NCI-H2081 (cell line): ENCODE measurements at places on chromosomes 6 and 20.

- no peak for DNase-seq
Observed at GRCh38 chr20:19241440-19241839, 29.0 kb downstream of the SLC24A3 start.

DNA sequence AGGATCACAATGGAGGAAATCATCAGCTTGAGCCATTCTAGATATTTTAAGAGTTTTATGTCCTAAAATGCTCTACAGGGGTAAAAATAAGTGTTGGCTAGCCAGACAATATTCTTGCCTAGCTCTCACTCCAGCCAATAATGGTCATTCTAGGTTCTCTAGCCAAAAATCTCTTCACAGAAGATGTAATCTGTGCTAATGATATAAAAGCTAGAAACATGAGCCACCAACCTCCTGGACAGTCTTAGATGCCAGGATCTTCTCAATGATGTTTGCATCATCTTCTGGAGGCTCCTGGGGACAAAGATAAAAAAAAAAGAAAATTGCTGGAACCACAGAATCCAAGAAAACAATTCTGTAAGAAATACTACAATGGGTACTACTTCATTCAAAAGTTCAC, 119.1 kb downstream of the CHD6 start:
- no peak for DNase-seq

DNA sequence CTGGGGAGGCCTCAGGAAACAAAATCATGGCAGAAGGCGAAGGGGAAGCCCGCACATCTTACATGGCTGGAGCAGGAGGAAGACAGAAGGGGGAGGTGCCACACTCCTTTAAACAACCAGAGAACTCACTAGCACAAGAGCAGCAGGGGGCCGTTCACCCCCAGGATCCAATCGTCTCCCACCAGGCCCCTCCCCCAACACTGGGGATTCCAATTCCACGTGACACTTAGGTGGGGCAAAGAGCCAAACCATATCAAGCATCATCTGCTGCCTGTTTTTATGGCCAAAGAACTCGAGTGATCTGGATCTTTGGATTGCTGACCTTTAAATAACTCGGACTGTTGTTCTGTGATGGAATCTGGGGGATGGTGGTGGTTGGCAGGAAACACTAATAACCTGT, 28.0 kb downstream of the PNLDC1 start:
- no peak for DNase-seq

GRCh38 chr6:14048837-14049236, 68.7 kb upstream of the CD83 start:
- no peak for DNase-seq

- DNase-seq: no peak
Observed at GRCh38 chr6:89952686-89953085, 58.4 kb downstream of the GJA10 start.

- DNase-seq: peak; percentile 14
Observed at GRCh38 chr20:675453-676314, at the start of gene SCRT2. Gene SCRT2 (minus strand): TSS chr20:675802. CDS start chr20:675601, 201 bp downstream.

DNA sequence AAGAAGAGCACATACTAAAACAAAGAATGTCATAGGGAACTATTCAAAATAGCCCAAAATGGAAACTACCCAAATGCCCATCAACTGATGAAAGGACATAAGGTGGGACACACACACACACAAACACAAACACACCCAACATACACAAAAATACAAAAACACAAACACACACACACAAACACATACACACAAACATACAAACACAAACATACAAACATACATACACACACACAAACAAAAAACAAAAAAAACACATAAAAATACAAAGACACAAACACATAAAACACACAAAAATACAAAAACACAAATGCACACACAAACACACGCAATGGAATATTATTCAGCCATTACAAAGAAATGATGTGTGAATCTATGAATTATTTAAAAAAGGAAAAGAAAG, 203.6 kb downstream of the ERMARD start:
- no peak for DNase-seq

DNA sequence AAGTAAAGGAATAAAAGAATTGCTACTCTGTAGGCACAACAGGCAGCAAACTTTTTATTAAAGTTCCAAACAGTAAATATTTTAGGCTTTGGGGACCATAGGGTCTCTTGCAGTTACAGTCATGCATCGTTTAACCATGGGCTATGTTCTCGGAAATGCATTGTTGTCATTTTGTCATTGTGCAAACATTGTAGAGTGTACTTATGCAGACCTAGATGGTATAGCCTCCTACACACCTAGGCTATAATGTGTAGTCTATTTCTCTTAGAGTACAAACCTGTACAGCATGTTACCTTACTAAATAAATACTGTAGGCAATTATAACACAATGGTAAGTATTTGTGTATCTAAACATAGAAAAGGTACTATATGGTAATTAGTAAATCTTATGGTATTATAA, 54.7 kb downstream of the CDS2 start:
- DNase-seq: peak; percentile 10

- no peak for DNase-seq
Observed at GRCh38 chr6:161109366-161109765, 117.8 kb downstream of the MAP3K4 start.

DNA sequence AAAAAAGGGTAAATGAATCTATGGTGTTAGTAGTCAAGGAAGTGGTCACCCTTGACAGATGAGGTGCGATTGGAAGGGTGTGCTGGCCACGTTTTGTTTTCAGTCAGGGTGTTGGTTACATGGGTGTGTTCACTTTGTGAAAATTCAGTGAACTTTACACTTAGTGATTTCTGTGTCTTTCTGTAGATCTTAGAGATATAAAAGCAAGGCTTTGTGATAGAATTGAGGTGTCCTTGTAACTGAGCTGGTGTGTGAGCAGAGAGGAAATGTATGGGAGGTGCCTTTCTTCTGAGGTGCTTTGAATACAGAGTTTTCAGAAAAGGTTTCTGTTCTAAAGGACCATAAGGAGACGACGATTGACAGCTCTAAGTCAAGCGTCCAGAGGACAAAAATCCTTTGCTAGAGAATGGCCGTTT, 90.5 kb downstream of the SAMD3 start:
- DNase-seq: no peak

DNA sequence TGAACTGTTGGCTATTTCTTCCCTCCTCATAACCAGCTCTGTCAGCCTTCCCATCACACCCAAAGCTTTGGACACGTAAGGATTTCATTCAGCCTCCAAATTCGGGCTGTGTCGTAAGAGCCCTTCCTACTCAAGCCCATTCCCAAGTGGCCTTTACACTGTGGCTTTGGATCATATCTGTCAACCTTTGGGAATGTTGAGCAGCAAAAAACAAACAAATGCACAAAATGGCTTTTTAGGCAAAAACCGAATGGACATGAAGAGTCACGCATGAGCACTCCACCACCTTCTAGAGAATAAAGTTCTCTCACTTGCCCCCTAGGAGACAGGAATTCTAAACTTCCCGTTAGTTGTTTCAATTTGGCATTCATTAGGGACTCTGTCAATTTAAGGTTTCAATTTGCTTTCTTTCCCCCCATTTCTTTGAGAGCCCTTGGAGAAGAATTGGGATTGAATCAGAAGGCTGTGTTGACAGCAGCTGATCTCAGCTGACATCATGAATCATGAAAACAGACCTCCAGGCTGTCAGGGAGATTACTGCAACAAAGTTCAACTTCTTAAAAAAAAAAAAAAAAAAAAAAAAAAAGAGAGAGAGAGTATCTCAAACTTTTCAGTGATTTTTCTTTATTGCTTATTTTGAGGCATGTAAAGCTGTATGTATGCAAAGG, 110.3 kb downstream of the BCAS1 start:
- DNase-seq: no peak

GRCh38 chr6:52125139-52125538, 37.7 kb upstream of the PKHD1 start:
- DNase-seq: no peak

DNA sequence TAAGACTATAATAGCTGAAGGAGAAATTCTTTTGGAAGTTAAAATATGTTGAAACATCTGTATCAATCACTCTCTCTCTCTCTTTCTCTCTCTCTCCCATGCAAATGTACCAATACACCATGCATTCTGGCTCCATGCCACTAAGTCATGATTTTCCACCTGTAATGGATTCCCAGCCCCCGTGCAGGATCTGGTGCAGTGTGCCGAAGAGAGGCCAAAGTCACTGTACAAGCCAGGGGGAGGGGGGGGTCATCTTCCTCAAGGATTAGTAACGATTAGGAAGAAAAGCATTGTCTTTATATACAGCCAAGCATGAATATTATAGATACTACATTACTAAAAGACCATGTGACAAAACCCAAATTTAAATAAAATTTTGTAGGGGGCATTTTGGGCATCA, 725.1 kb downstream of the KIF16B start:
- no peak for DNase-seq

DNA sequence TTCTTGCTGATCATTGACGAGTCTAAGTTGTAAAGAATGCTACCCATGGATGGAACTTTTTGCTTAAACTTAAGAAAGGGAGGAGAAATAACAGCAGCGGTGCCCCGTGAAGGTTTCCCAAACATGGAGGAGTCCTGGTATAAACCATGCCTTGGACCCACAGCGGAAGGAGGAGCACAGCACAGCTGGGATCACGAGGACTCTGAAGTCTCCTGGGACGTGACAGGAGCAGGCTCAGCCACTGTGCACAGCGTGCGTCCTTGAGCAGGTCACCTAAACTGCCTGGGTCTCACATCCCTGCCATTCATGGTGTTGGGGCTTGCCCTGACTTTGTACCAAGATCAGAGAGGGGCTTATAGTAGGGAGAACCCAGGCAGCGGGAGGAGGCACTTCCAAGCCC, 56.1 kb upstream of the UNC93A start:
- no peak for DNase-seq

- no peak for DNase-seq
Observed at GRCh38 chr6:27183060-27183832, 64.3 kb upstream of the PRSS16 start.

DNA sequence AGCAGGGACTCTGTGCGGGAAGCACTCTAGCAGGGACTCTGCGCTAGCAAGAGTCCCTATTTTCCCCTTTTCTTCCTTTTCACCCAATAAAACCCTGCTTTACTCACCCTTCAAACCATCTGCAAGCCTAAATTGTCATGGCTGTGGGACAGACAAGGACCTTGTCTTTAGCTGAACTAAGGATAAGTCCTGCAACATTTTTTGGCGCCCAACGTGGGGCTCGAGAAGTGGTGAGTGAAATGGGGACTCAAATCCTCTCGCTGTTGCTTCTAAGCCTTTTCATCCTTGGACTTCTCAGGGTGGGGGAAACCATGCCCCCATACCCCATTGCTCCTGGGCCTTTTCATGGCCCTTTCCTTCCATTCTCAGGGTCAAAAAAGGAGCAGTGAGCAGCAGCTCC, 46.4 kb downstream of the IMPG1 start:
- no peak for DNase-seq

GRCh38 chr20:10978713-10979112, 304.9 kb upstream of the JAG1 start:
- DNase-seq: no peak

GRCh38 chr6:12066297-12066696, 54.2 kb downstream of the HIVEP1 start:
- no peak for DNase-seq

- no peak for DNase-seq
Observed at GRCh38 chr20:46670228-46670584, 18.9 kb upstream of the SLC13A3 start.

DNA sequence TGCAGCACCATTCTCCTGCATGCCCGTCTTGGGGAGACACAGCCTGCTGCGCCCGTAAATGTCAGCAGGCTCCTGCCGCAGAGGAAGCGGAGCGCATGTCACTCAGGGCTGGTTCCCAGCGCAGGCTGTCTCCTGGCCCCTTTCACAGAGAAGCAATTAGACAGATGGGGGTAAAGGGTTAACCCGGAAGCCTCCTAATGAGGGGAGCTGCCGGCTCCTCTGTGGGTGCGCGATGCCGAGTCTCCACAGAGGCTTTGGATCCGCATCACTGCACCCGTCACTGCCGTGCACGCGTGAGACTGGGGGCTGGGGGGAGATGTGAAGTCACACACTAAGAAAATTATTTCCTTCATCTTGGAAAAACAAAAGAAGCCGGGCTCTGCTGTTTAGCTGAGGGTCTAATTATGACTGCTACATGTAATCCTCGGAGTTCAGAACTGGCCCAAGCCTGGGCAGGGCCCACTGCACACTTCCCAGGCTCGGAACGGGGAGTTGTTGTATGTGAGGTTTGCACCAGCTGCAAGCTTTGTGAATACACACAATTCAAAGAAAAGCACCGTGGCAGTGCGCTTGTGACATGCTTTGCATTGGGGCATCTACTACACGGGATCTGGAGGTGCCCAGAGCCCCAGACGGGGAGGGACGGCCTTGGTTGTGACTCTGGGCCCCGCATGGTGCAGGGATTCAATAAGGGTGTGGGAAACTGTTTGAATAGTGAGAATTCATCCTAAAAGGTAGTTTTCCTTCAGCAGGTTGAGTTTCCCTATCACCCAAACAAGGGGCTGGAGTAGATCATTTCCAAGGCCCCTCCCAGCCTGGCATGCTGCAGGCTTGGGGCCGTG, 331.6 kb downstream of the TAF4 start:
- DNase-seq: no peak

GRCh38 chr6:135880066-135880972, 28.8 kb downstream of the PDE7B start:
- no peak for DNase-seq

DNA sequence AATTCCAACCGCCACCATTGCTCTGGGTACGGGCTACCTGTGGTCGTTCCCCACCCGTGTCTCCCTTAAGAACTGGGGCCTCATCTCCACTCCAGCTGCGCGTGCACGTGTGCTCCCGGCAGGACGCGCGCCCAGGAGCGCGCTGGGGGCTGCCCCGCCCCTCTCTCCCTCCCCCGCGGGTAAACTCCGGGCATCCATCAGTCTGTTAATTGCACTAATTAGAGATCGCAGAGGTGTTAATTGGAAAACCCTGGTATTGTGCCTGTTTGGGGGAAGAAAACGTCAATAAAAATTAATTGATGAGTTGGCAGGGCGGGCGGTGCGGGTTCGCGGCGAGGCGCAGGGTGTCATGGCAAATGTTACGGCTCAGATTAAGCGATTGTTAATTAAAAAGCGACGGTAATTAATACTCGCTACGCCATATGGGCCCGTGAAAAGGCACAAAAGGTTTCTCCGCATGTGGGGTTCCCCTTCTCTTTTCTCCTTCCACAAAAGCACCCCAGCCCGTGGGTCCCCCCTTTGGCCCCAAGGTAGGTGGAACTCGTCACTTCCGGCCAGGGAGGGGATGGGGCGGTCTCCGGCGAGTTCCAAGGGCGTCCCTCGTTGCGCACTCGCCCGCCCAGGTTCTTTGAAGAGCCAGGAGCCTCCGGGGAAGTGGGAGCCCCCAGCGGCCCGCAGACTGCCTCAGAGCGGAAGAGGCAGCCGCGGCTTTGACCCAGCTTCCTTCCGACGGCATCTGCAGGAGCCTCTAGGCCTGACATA, 14.4 kb downstream of the FOXP4 start:
- DNase-seq: no peak
